Temporal lobe (tissue), 4 donors: ENCODE measurements at places on chromosomes 12 and 14. TPM values are rescaled to one million over a fixed set of nuclear protein-coding genes. Genes with fewer than 3 reads are reported as not detected.

DDX51 gene
- 8.9 TPM for total RNA-seq

GLI1 gene
- total RNA-seq = 0.25 TPM

C12orf42 gene
- 0.74 TPM for total RNA-seq

COPZ1 gene
- 52.6 TPM for total RNA-seq

KCNC2 gene
- total RNA-seq = 16.5 TPM

GLIPR1L1 gene
- total RNA-seq = not detected

TAS2R19 gene
- total RNA-seq = 11.3 TPM

DAO gene
- total RNA-seq = not detected

CMA1 gene
- not detected for total RNA-seq

SYT10 gene
- 1.7 TPM for total RNA-seq

EXOC3L4 gene
- total RNA-seq = not detected
